Ovary (tissue), 10 donors: ENCODE measurements at places on chromosomes 3 and 15. TPM values are rescaled to one million over a fixed set of nuclear protein-coding genes. Genes with fewer than 3 reads are reported as not detected.

Gene EFCC1
- polyA plus RNA-seq, result 11.2 TPM

Gene GUCA1C
- polyA plus RNA-seq, result 1.8 TPM

Gene DPPA4
- 0.08 TPM for polyA plus RNA-seq

Gene SHC4
- 0.38 TPM for polyA plus RNA-seq

Gene THUMPD3
- polyA plus RNA-seq, result 18.3 TPM

Gene DNAH1
- 3.1 TPM for polyA plus RNA-seq

Gene SRGAP3
- polyA plus RNA-seq, result 2.1 TPM

Gene ITPKA
- polyA plus RNA-seq, result 0.33 TPM

Gene SNRPN
- 157 TPM for polyA plus RNA-seq

Gene ABHD14A
- polyA plus RNA-seq, result 30.8 TPM

Gene TP63
- 0.15 TPM for polyA plus RNA-seq

Gene CYP1A1
- polyA plus RNA-seq, result 0.96 TPM

Gene C3orf85
- polyA plus RNA-seq, result not detected

Gene HTR3E
- polyA plus RNA-seq, result not detected

Gene CCR1
- polyA plus RNA-seq, result 2.1 TPM

Gene FES
- 25.6 TPM for polyA plus RNA-seq

Gene DGKG
- polyA plus RNA-seq, result 7.0 TPM

Gene OXNAD1
- 4.0 TPM for polyA plus RNA-seq

Gene DUOXA2
- polyA plus RNA-seq, result not detected

Gene CYP1A2
- not detected for polyA plus RNA-seq

Gene AP3S2
- 57.1 TPM for polyA plus RNA-seq

Gene MFN1
- polyA plus RNA-seq, result 11.8 TPM

Gene ROBO2
- 8.4 TPM for polyA plus RNA-seq

Gene SIDT1
- 1.3 TPM for polyA plus RNA-seq

Gene LDHAL6B
- not detected for polyA plus RNA-seq

Gene FANCD2OS
- not detected for polyA plus RNA-seq

Gene TSEN2
- 13.2 TPM for polyA plus RNA-seq

Gene PRRT3
- 1.0 TPM for polyA plus RNA-seq

Gene WNT5A
- 10.1 TPM for polyA plus RNA-seq

Gene SLC12A1
- polyA plus RNA-seq, result not detected
